ENCODE measurements at places on chromosomes 5 and 9.
A peak's percentile ranks its signal among the peaks of the same experiment; 100 is the strongest.

DNA sequence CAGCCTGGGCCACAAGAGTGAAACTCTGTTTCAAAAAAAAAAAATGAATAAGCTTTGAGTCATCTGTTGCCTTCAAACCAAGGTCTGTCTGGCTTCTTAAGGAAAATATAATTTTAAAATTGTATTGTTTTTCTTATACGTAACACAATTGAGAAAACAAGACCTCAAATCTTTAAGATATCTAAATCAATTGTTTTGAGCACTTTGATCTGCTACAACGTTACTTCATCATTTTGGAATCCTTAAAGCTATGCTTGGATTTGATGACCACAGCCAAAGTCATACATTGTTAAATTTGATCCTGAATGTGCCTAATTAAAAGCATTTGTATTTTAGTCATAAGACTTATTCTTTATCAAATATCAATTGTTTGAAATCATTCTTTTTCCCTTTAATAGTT lies 37.7 kb upstream of the VCAN start:
- DNase-seq = no peak

DNA sequence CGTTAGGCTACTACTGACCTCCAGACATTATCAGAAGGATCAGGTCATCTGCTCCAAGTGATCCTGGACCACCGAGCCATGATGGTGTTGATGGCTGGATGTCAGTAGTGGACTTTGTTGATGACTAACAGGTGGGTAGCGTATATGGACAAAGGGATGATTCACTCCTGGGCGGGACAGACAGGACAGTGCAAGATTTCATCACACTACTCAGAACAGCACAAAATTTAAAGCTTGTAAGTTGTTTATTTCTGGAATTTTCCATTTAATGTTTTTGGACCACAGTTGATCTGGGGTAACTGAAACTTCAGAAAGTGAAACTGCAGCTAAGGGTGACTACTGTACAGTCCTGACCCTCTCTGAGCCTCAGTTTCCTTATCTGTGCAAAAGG lies 12.7 kb downstream of the PDGFRB start:
- DNase-seq = no peak

DNA sequence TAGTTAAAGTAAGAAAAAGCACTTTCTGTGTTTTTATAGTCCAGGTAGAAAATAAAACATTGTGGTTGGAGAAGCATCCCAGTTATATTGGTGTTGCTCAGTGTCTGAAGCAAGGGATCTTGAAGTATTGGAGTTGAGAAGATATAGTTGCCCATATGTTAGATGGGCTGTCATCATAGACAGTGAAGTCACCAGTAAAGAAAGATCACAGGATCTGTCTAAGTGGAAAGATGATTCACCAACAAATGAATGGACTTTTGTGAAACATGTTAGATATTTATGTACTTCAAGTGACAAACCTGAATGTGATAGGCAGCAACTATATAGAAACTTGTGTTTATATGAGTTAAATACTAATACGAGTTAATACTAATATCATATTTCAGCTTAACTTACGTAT lies 11.7 kb downstream of the OGN start:
- no peak for DNase-seq

GRCh38 chr9:25557645-25558300 lies 120.5 kb downstream of the TUSC1 start:
- DNase-seq = no peak

- DNase-seq = no peak
These were observed 286.7 kb downstream of the TLE4 start for GRCh38 chr9:79858508-79858907.

DNA sequence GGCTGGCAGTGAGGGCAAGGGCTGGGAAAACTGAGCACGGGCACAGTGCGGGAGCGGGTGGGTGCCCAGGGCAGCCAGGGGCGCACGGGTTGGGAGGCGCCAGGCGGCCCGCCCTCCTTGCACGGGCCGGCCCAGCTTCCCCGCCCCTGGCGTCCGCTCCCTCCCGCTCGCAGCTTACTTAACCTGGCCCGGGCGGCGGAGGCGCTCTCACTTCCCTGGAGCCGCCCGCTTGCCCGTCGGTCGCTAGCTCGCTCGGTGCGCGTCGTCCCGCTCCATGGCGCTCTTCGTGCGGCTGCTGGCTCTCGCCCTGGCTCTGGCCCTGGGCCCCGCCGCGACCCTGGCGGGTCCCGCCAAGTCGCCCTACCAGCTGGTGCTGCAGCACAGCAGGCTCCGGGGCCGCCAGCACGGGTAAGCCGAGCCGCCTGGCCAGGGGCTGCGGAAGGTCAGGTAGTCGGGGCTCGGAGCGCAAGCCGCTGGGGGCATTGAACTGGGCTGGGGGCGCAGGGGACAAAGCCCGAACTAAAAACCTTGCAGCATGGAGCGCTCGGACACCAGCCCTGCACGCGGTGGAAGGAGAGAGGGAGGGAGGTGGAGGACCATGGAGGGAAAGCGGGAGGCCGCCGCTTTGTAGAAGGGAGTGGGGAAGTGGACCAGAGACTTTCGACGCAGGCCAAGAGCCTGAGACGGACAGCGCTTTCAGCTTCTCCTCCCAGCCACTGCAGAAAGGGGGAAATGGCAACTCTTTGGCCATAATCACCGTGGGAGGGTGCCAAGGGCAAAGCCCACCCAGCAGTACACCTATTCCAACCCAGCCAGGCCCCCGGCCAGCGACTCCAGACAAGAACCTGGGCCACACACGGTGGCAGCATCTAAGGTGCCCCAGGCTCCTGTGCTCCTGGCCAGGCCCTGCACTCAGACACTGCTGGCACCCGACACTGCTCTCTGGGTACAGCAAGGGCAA lies at the start of gene TGFBI:
Gene TGFBI, plus strand, starts transcription at position 207 of the 961 bp plus-strand sequence. Its CDS starts 68 bp downstream, at position 275.
- DNase-seq = peak; percentile 26

- DNase-seq = no peak
These were observed 227.4 kb downstream of the FSTL4 start for GRCh38 chr5:133384903-133385302.

- no peak for DNase-seq
These were observed 85.2 kb downstream of the MUSK start for GRCh38 chr9:110753731-110754231.

DNA sequence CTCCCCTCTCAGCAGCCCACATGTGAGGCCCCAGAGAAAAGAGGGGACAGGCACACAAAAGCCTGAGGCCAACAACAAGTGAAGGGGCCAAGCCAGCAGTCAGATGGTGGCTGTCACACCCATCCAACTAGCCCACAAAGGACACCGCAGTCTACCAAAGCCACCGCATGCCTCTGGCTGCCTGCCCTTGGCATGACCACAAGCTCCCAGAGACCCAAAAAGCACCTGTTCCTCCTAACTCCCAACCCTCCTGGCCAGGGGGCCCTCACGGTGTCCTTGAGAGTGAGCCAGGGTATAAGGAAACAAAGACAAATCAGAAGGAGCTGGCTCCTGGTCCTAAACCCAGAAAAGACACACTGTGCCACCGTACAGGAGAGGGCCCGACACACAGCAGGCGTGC lies 77.8 kb upstream of the LRRTM2 start:
- DNase-seq = no peak

- no peak for DNase-seq
These were observed 38.5 kb upstream of the NR4A3 start for GRCh38 chr9:99782962-99783718.

- no peak for DNase-seq
These were observed 51.2 kb downstream of the DIAPH1 start for GRCh38 chr5:141567513-141568117.

- DNase-seq = no peak
These were observed 141.4 kb downstream of the CCDC192 start for GRCh38 chr5:127844581-127845021.

DNA sequence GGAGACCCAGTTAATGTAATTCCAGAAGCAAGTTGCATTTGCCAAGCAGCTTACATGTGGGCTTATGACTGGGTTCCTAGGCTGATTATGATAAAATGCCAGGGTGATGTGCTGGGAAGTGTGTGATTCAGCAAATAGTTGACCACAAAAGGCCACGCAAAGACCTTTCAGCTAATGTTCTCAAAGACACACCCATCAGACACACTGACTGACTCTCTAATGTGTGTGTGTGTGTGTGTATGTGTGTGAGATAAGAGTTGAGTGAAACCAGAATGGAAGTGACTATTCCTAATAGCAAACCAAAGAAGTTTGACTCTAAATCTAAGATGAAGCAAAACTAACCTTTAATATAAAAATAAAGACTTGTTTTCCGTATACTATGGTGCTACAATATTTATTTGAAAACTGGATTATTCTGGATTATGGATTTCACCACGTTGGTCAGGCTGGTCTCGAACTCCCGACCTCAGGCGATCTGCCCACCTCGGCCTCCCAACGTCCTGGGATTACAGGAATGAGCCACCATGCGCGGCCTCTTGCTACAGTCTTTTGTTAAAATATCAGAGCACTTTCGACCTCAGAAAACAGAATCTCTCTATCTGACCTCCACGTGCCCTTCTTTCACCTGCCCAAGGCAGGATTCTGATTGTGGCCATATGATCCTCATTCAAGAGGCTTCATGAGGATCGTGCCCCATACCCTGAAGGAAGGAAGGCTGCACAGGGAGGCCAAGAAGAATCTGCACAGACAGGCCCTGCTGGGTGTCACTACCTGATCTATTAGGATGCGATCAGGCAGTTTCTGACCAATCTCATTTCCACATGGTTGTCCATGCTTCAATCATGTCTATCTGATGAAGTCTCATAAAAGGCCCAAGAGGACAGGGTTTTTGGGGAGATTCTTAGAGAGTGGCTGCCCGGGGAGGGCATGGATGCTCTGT lies 75.6 kb downstream of the USP20 start:
- DNase-seq = no peak

DNA sequence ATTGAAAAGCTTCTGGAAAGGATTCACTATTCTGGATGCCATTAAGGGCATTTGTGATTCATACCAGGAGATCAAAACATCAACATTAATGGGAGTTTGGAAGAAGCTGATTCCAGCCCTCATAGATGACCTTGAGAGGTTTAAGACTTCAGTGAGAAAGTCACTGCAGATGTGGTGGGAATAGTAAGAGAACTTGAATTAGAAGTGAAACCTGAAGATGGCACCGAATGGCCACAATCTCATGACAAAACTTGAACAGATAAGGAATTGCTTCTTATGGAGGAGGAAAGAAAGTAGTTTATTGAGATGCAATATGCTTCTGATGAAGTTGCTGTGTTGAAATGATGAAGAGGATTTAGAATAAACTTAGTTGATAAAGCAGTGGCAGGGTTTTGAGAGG lies 254.6 kb upstream of the SLC24A2 start:
- no peak for DNase-seq

DNA sequence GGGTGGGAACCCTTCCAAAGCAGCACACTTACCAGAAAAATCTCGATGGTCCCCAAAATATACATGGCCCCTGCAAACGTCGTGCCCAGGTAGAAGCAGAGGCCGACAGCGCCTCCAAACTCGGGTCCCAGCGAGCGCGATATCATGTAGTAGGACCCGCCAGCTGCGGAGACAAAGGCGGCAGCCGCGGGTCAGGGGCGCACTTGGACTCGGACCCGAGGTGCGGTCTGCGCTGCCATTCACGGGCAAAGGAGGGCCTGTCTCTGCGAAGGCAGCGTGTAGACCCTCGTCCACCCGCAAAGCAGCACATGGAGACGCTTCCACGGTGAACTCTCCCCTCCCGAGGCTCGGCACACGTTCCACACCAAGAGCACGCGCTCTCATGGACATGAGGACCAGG lies 25.0 kb downstream of the SLC12A7 start:
- DNase-seq = no peak

- DNase-seq = no peak
These were observed 6.3 kb upstream of the ATG10 start for GRCh38 chr5:81965524-81965923.

All from activated CD4-positive, alpha-beta T cell treated with anti-CD3 and anti-CD28 coated beads for 48 hours (primary cell).